ENCODE measurements at places on chromosomes 13 and 19.

GRCh38 chr19:4495471-4495870 lies 22.8 kb downstream of the PLIN4 start:
- no peak for DNase-seq

GRCh38 chr19:392375-392970 lies 16.5 kb downstream of the C2CD4C start:
- DNase-seq, result no peak

GRCh38 chr19:18385359-18385674 lies 641 bp upstream of the GDF15 start:
- no peak for DNase-seq

DNA sequence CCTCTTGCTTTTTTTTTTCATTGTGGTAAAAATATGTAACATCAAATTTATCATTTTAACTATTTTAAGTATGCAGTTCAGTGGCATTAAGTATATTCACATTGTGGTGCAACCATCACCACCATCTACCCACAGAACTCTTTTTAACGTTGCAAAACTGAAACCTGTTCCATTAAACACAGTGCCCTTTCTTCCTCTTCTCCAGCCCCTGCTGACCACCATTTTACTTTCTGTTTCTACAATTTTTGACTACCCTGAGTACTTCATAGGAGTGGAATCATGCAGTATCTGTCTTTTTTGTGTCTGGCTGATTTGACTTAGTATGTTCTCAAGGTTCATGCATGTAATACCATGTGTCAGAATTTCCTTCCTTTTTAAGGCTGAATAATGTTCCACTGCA lies 153.1 kb downstream of the FGF9 start:
- DNase-seq, result no peak

- DNase-seq, result no peak
Observed at GRCh38 chr19:2457394-2458037, 757 bp upstream of the LMNB2 start.

DNA sequence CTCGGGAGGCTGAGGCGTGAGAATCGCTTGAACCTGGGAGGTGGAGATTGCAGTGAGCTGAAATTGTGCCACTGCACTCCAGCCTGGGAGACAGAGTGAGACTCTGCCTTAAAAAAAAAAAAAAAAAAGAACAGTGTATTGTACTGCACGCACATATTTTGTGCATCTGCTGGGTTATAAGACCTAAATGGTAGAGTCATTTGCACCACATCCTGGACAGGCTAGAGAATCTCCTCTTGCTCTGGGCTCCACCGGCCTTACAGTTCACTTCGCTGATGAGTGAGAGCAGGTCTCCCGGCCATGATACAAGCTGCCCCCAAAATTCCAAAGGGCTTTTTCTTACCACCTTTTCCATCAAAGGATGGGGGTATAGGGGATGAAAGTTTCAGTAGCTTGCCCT lies 7.2 kb upstream of the SAE1 start:
- no peak for DNase-seq

DNA sequence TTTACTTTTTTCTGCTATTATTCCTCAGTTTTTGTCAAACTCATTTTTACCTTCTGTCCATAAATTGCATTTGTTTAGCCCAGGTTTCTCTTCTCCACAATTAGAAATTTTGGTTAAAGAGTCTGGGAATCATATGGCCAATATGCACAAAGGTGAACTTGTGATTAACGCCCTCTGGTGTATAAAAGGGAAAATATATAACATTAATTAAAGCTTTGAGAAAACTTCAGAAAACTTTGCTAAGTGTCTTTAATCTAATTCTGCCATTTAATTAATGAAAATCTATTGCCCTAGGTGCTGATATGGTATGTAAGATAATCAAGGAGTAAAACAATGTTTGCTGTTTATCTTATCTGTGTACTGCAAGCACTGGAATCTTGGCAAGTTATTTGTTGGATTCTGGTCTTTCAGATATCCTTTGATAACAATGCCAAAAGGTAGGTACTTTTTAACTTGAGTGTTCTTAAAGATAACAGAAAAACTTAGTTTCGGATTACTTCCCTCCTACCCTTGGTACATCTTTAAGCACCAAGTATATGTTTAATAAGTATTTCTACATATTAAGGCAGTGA lies 402.6 kb downstream of the SUCLA2 start:
- DNase-seq, result no peak

- no peak for DNase-seq
Observed at GRCh38 chr13:106568299-106569003, 514 bp upstream of the ARGLU1 start.

DNA sequence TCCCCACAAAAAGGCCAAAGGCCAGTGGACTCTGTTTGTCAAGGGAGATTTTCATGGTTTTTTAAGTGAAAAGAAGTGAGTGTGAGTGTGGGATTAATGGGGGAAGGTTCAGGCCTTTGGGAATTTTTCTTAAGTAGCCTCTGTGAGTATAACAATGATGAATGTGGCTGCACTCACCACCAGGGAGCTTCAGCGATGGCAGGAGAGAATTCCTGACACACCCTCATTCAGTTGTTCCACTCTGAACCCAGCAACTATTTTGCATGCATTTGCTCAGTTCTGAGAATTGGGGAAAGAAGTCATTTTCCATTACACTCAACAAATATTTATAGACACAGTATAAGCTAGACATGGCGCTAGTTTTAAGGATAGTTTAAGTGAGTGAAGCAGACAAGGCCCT lies 117.9 kb downstream of the CCNA1 start:
- no peak for DNase-seq

GRCh38 chr13:110471156-110471832 lies 90.2 kb downstream of the RAB20 start:
- no peak for DNase-seq

GRCh38 chr19:12791345-12792050 lies at the start of gene JUNB:
Gene JUNB (plus strand): TSS chr19:12791486. CDS start chr19:12791772, 286 bp downstream.
- peak; percentile 97 for DNase-seq

DNA sequence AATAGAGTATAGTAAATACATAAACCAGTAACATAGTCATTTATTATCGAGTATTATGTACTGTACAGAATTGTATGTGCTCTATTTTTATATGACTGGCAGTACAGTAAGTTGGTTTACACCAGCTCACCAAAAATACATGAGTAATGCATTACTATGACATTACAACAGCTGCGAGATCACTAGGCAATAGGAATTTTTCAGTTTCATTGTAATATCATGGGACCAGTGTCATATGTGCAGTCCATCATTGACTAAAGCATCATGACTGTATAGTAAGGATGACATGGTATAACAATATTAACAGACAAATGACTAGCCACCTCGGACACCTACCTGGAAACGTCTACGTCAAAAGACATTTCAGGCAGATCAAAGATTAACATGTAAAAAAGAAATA lies 33.6 kb downstream of the ATP7B start:
- DNase-seq, result no peak

DNA sequence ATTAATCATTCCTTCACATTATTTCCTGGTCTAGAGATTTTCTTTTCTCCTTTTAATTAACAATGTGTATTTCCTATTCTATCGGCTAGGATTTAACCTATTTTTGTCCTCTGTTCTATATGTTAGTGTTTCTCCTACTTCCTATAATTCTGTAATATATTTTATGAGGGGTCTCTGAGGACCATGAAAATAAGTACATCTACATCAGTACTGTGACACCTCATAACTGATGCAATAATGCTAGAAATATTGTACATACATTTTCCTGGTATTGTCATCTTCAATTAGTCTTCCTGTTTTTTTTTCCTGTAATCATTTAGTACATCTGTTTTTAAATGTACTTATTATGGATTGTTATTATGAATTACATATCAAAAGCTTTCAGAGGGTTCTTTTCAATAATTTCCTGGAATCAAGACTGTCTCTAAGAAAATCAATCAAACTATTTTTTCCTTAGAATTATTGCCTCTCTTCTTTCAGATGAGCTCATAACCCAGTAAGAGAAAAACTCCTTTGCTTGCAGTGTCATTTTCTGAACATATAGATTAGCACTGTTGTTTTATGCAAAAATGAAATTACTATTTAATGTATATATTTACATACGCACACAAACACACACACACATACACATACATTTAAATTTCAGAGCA lies 1004.3 kb downstream of the SLITRK5 start:
- DNase-seq, result no peak

DNA sequence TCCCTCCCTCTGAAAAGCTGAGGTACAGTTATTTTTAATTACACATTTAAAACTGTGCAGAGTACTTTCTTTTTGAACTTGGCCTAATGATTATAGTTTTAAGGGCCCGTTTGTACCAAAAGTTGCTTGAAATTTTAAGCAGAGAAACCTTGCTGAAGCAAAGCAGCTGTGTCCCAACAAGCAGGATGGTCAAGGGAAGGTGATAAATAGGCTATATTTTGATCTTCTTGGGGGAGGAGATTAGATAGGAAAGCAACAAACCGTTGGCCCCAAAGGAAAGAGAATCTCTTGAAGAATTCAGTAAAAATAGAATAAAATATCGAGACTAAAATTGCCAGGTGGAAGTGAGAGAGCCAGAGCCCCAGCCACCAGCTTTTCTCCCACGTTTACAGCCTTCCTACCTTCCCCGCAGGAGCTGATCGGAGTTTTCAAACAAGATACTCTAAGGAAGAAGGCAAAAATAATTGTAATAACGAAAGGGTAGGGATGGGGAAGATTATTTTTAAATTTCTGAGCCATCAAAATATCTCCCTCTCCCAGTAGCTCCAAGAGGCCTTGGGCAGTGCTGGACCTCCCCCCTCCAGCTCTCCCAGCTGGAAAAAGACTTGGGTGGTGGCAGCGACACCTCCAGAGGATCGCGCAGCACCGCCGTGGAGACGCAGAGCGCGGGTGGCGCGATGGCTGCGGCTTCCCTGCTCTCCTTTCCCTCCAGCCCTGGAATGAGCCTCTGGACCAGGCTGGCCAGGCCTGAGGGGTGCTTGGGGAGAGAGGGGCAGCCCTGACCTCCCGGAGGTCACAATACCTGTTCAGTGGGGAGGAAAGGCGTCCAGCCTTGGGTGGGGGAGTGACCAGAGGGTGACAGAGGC lies 5.8 kb downstream of the ZIC2 start:
- no peak for DNase-seq

- DNase-seq, result peak; percentile 73
Observed at GRCh38 chr13:73598020-73598712, 536.0 kb downstream of the KLF12 start.

DNA sequence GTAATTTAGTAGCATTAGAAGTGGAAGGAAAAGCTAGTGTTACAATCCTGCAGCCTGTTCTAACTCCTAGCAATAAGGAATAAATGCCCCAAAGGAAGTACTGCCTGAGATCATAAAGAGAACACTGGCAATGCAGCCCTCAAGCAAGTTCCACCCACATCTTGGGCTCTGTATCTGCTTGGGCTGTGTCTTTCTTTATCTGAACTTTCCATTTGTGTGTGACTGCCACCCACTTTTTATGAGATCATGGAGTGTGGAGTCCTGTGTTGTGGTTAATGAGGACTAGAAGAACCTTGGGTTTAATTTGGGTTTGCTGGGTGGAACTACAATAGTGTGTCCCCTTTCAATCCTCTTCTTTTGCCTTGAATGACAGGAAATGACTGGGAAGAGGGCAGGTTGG lies 38.2 kb downstream of the RFXAP start:
- DNase-seq, result no peak

DNA sequence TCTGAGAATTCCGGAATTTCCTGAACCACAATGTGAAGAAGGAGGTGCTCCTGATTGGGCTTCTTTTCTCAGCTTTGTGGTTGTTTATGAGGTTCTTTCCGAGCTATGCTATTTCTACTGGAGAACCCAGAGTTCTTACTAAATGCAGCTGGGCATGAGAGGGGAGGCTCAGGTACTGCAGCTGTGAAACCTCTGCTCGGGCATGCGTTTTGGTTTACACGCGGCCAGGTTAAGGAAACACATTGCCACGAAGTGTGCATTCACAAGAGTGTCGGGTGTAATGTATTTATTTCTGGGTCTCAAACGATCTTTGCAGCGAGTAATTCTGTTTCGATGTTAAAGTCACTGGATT lies 661 bp upstream of the MIR17HG start:
- DNase-seq, result peak; percentile 27

GRCh38 chr19:43700395-43701000 lies 15.4 kb upstream of the IRGC start:
- DNase-seq, result peak; percentile 85

DNA sequence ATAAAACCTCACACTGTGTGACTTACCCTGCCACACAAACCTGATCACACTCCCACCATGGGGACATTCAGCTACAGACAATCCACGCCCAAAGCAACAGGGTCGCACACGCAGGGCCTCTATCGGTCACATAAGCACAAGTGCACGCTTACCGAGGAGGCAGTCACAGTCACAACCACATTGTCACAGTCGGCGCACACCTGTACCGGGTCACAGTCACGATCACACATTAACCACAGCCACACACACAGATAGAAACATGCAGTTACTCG lies 579 bp downstream of the ZNF566 start:
- no peak for DNase-seq

- peak; percentile 12 for DNase-seq
Observed at GRCh38 chr13:96779691-96780090, 214.6 kb downstream of the OXGR1 start.

GRCh38 chr19:44156475-44156874 lies 8.4 kb upstream of the ZNF226 start:
- no peak for DNase-seq

GRCh38 chr19:8663920-8664670 lies 33.7 kb downstream of the NFILZ start:
- DNase-seq, result no peak

DNA sequence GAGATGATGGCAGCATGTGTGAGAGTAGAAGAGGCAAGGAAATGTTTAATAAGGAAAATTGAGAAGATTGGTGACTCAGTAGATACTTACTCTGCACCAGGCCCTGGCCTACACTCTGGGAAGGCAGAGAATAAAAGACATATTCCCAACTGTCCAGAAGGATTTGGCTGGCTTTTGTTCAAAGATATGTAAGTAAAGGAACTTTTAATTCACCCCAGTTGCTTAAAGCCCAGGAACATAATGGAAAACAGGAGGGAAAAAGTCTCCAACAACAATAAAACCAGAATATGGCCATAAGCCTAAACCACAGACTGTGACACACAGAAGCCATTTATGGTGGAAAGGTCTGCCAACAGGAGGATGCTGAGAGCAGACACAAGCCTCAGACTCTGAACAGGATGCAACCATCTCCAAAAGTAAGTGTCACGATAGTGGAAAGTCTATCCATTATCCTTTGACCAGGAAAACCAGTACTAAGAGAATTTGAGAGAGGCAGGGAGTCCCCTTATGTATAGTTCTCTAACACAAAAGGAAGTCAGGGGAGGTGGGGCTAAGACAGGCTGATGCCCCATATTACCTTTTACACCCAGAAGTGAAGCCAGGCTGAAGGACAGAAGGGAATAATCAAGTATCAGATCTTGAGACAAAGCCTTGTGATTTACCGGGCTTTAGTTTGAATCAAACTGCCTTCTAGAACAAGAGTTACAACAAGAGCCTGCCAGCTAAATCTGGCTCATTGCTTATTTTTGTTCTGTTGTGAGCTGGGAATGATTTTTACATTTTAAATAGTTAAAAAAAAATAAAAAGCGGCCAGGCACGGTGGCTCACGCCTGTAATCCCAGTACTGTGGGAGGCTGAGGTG lies 169.5 kb upstream of the STARD13 start:
- DNase-seq, result no peak

GRCh38 chr13:75136151-75136550 lies 345.8 kb downstream of the TBC1D4 start:
- peak; percentile 36 for DNase-seq

GRCh38 chr19:1076951-1077350 lies 10.0 kb downstream of the ARHGAP45 start:
- DNase-seq, result no peak

- DNase-seq, result peak; percentile 69
Observed at GRCh38 chr13:75452564-75452963, 29.4 kb downstream of the TBC1D4 start.

- peak; percentile 79 for DNase-seq
Observed at GRCh38 chr19:45632468-45633196, 6.6 kb downstream of the EML2 start.

- DNase-seq, result no peak
Observed at GRCh38 chr13:49428041-49428763, 15.7 kb downstream of the CAB39L start.

Measured in iris pigment epithelial cell (primary cell).